ENCODE measurements at places on chromosomes 11 and 22.

DNA sequence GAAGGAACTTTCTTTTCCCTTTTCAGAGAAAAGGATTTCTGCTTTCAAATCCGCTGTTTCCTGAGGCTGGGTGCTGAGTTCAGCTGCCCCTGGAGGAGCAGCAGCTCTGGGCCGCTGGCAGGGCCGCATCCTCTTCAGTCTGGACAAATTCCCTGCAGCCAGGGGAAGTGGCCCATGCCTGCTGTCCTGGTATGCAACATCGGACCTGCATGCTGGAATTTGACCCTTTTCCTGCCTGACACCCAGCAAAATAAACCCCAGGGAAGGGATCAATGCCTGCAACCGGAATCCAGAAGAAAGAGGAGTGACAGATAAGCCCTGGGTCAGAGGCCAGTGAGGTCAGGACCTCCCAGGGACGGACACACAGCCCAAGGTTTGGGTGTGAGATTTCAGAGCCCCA, 54.1 kb upstream of the LINC01488 start:
- no peak for DNase-seq

DNA sequence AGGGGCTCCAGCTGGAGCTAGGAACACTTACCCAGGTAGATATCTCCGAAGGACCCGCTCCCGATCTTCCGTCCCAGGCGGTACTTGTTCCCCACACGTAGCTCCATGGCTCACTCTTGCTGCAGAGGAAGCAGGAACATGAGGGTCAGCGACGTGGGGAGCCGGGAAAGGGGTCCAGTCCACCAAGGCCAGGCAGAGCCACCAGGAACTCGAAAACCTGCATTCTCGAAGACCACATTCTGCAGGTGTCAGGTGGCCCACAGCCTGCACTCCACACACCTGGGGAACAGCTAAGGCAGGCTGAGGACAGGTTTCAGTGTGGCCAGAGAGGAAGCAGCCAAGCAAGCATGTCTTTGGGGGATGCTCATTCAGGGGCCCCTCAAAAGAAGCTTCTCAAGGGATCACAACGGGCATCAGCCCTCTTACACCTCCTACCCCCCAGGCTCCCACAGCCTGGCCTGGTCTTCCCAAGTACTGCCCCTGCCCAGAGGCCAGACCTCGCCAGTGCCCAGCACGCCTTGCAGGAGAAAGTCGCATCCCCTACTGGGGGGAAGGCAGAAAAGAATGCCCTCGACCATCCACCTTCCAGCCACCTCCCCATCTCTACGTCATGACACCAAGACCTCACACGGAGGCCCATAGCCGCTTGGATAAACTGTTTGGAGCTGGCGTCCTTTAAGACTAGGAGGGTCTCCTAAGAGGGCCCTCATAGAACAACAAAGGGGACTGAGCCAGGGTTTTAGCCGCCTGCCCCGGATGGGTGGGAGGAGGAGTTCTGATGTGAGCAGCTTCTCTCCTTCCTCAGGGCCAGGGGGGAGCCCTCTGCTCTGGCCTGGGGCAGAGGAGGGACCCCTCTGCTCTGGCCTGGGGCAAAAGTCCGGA, 2.9 kb downstream of the CSNK1E start:
- no peak for DNase-seq

- DNase-seq: no peak
Measured at GRCh38 chr11:123694551-123694950, 40.1 kb upstream of the SCN3B start.

- DNase-seq: peak; percentile 44
Measured at GRCh38 chr11:59262177-59262818, 49.6 kb upstream of the MPEG1 start.

DNA sequence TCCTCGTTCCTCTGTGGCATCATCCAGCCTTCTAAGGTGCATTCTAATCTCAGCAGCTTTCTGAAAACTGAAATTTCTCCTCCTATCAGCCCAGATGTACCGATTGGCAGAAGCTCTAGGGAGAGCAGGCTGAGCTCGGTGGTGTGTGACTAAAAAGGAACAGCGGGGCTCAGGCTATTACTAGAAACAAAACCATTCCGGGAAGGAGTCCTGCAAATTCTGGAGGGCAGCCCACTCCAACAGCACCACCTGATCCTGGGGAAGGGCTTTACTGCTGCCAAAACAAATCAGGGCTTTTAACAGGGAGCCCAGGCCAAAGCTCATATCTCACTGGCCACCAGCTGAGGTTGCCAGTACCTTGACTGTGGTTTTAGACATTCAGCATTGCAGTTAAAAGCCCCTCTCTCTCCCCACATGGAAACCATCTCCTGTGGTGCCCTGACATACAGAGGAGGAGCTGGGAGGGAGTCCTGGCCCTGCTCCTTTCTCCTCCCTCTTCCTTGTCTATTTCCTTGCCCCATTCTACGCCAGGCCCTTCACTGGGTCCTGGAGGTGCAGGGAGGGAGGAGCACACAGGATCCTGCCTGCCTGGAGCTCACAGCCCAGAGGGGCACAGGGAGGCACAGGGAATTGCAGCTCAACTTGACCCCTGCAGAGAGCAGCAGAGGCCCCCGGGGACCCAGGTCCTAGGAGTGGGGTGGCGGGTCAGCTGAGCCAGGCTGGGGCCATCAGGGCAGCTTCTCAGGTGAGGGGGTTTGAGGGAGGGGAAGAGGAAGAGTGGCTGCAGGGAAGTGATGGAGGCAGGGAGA, 889 bp downstream of the PLAAT4 start:
- DNase-seq: peak; percentile 58

DNA sequence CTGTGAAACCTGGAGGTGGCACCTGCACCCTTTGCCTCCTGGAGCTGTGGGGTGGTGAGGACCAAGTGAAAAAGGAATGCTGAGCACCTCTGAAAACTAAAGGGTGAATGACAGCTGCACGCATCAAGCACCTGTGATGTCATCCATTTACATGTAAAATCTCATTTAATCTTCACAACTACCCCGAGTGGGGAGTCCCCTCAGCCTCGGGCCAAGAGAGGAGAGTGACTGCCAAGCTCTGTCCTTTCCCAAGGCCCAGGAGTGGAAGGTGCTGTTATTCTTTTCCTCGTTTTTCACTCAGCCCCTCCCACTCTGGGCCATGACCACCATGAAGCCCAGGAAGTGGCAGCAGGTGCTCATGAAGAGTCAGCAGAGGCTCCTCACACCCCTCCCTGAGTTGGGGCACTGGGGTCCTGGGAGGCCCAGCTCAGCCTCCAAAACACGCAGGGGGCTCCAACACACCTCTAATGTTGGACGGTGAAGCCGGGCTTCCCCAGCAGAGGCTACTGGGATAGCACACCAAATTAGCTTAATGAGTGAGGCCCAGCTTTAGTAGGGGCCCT, 35.7 kb downstream of the NECTIN1 start:
- peak; percentile 56 for DNase-seq

GRCh38 chr11:910044-910588, 494 bp downstream of the CHID1 start:
- no peak for DNase-seq

DNA sequence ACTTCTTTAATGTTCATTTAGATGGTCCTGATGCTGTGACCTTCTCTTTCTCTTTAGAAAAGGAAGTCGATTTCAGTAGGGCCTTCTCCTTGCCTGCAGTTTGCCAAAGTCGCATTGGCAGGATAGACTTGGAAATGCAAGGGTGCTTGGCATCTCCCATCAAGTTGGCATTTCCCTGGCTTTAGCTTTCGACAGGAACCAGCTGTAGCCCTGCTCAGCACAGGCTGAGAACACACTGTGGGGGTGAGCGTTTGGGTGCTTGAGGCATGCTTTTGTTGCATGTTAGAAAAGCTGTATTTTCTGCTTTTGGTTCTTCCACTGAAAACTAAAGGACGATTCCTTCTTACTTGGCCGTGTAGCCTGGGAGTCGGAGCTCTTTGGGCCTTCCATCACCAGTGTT, 37.7 kb downstream of the LDLRAD3 start:
- no peak for DNase-seq

- DNase-seq: no peak
Measured at GRCh38 chr11:96161307-96162089, 181.5 kb downstream of the MAML2 start.

DNA sequence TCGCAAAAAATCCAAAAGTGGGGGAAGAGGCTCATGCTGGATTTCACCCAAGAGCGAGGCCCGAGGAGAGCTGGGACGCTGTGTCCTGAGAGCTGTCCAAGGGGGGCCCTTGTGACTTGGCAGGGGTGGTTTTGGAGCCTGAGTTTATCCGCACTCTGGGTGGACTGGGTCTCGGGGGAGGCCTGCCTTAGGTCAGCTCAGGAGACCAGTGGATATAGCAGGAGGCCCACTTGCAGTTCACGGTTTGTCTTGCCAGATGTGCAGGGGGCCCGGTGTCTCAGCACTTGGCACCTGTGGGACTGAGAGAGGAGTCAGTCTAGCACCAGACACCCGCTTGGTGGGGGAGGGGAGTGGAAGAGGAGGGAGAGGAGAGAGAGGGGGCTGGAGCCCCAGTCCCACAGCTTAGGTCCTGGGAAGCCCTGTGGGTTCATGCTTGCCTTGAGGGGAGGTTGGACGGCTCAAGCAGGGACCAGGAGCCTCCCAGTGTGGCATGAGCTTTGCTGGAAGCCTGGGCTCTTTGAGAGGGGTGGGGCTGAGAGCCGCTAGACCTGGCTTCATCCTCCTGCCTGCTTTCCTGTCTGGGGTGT, 33.4 kb downstream of the PARVB start:
- DNase-seq: no peak

GRCh38 chr11:45158891-45159605, 12.6 kb downstream of the PRDM11 start:
- DNase-seq: no peak

- DNase-seq: no peak
Measured at GRCh38 chr22:23970816-23971486, 3.3 kb downstream of the DDT start.

- DNase-seq: no peak
Measured at GRCh38 chr11:117993988-117994745, 8.0 kb downstream of the IL10RA start.

- DNase-seq: no peak
Measured at GRCh38 chr11:119316729-119317591, at the start of gene MCAM. MCAM (minus strand) TSS chr11:119317130; CDS start chr11:119317101, 29 bp downstream.

GRCh38 chr22:50053861-50054260, 4.2 kb downstream of the TTLL8 start:
- DNase-seq: no peak

- DNase-seq: peak; percentile 8
Measured at GRCh38 chr11:73189723-73190556, 28.1 kb upstream of the P2RY2 start.

DNA sequence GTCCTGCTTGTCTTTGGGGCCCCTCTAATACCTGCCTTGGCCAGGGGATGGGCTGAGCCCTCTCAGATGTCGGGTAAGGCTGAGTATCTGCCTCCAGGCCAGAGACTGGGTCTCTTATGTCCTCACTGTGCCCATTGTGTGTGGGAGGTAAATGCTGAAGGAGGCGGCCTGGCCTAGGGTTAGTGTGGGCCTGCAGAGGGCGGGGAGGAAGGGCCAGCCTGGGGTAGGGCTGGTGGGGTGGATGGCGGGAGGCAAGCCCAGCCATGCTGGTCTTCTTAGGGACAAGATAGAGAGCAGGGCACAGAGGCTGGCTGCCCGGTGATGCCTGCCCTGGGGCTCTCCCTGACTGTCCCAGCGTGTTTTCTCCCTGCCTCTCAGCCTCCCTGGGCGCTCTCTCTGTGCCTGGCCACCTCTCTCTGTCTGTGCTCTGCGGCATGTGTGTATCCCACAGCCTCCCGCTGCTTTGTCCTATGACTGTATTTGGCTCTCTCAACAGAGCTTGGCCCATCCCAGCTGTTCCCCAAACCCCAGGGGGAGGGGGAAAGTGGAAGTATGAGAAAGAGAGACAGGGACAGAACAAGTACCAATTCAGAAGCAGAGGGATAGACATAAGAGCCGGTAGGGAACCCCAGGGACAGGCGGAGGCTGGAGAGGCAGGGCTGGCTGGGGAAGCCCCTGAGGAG, 57.0 kb downstream of the PDE2A start:
- no peak for DNase-seq

DNA sequence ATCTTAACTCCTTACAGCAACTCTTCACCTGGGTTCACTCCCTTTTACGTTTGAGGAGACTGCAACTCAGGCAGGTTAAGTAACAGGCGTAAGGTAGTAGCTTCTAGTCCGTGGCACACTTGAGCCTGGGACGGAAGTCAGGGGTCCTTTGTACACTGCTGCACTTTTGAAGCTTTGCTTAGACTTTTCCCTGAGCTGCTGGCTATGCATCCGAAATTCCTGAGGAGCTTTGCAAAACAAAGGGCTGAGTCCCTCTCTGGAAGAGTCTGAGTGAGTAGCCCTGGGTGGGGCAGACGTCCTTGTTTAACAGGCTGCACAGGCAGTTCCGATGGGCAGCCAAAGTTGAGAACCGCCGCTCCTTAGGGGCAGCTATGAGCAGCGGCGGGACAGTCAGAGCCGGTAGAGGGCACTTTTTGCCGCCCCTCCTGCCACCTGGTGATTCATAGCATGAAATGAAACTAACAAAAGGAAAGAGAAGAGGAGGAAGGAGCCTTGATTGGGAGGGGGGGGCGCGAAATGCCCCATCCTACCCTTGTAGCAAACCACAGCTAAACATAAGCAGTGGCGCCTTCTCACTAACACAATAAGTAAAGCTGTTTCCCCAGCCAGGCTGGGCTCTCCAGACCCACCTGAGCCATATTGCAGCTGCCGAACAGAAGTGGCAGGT, 1.4 kb downstream of the TMEM109 start:
- DNase-seq: peak; percentile 23

DNA sequence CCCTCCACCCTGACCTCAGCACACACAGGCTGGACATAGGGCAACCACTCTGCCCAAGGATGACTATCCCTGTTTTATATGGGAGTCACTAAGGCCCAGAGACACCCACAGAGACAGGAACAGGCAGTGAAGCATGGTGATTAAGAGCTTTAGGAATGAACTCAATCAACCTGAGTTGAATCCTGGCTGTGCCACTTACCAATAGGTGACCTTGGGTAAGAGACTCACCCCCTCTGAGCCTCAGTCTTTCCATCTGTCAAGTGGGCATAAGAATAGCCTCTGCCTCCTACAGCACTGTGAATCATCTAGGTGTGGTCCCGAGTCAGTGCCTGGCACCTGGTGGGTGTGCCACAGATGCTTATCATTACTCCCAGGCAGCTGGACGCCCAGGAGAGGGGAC, 6.8 kb downstream of the CRYBB1 start:
- DNase-seq: no peak

GRCh38 chr11:975827-976226, 50.2 kb downstream of the AP2A2 start:
- no peak for DNase-seq

DNA sequence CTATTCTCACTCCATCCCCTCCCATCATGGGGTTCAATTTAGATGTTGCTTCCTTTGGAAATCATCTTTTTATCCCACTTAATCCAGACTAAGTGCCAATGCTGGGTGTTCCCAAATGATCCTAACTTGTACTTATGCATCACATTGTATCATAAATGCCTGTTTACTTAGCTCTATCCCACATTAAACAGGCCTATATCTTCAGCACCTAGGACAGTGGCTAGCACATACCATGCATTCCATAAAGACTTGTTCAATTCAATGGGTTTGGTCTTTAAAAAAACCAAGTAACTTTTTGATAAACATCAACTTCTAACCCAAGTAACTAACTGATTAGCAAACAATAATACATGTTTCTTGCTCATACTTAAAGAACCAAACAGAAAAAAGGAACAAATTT, 40.6 kb downstream of the RSF1 start:
- DNase-seq: no peak

GRCh38 chr22:30439836-30440235, 14.3 kb downstream of the MTFP1 start:
- no peak for DNase-seq

GRCh38 chr11:122900587-122901202, 18.1 kb downstream of the JHY start:
- DNase-seq: peak; percentile 46

All from NCI-H2029 (cell line).